ENCODE measurements at places on chromosomes 6 and 20. TPM values are rescaled to one million over a fixed set of nuclear protein-coding genes. Genes with fewer than 3 reads are reported as not detected.

Gene PRND
- total RNA-seq: 1.9 TPM

Gene PPIL6
- 0.76 TPM for total RNA-seq

Gene CAP2
- 0.63 TPM for total RNA-seq

Gene CRIP3
- total RNA-seq: not detected

Gene GNMT
- total RNA-seq: 0.13 TPM

Gene C6orf163
- 0.26 TPM for total RNA-seq

Gene FAM184A
- 0.13 TPM for total RNA-seq

Gene SLC17A3
- not detected for total RNA-seq

Gene MUC21
- total RNA-seq: not detected

Gene TCF15
- total RNA-seq: 0.77 TPM

Gene FABP7
- not detected for total RNA-seq

Gene FLRT3
- 0.90 TPM for total RNA-seq

Gene LIME1
- 1.5 TPM for total RNA-seq

Gene DOK5
- total RNA-seq: not detected

Gene SAYSD1
- 8.0 TPM for total RNA-seq

Gene LRRC1
- 59.9 TPM for total RNA-seq

Gene BPI
- not detected for total RNA-seq

Gene DPPA5
- total RNA-seq: not detected

Gene ADGB
- not detected for total RNA-seq

Gene IL17F
- total RNA-seq: not detected

Gene LGSN
- not detected for total RNA-seq

Gene THBS2
- 0.51 TPM for total RNA-seq

Gene MAS1
- not detected for total RNA-seq

Gene C6orf58
- 0.26 TPM for total RNA-seq

Gene KCNK15
- total RNA-seq: not detected

Gene GRM4
- under 0.01 TPM for total RNA-seq

Gene ABRACL
- total RNA-seq: 25.0 TPM

Gene GABRR1
- not detected for total RNA-seq

Gene HSPA1L
- total RNA-seq: 1.4 TPM

Gene CST2
- total RNA-seq: not detected

Gene DEFB124
- total RNA-seq: not detected

Gene TUBB2B
- total RNA-seq: 4.6 TPM

Gene HTR1E
- total RNA-seq: not detected

Gene PRSS16
- not detected for total RNA-seq

Gene ZFAND3
- total RNA-seq: 11.7 TPM

Gene RIPOR3
- 0.13 TPM for total RNA-seq

Gene SFTA2
- total RNA-seq: not detected

Gene GGTLC1
- not detected for total RNA-seq

All from dermis microvascular lymphatic vessel endothelial cell (primary cell).